ENCODE measurements at places on chromosomes 11 and 22. TPM values are rescaled to one million over a fixed set of nuclear protein-coding genes. Genes with fewer than 3 reads are reported as not detected.

DNA sequence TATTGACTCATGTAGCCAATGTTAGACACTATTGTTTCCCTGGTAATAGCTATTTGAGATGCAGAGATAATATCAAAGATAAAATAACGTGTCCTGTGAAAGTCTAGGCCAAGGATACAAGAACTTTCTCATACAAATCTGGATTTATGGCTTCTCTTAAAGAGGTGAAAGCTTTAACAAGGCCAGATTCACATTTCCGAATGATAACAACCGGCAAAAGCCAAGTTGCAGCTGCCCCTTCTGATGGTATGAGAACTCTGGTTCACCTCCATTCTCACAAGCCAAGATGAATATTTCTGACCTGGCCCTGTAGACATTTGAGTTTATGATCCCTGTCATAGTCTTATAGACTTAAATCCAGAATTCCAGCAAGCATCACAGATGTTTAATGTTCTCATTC is 230.4 kb upstream of the ZC3H12C start:
- no peak for DNase-seq

DNA sequence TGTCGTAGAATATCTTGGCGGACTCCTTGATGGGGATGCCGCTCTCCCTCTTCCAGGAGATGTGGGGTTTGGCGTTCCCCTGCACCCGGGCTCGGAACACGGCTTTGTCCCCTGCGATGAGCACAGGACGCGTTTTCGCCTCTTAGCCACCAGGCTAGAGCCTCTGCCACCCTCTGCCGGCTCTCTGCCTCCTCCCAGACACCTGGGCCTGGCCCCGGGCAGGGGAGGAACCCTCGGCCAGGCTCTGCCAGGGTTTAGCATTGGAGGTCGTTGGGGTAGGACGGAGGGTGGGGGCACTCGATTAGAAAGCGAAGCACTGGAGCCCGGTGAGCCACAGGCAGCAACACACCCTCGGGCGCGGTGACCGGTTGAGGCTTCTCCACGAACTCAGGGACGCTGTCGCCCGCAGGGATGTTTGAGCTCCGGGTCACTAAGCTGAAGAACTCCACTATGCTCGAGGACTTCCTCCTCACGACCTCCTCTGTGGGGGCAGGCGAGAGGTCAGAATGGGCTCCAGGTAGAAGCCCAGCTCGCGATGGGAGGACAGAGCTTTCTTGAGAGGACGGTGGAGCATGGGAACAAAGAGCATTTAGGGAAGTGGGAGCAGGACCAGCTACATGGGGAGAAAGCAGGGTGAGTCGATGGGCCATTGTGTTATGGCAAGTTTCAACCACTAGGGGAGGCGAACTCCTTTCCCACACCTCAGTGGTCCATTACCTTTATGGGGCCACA is 4.3 kb downstream of the IGSF22 start:
- DNase-seq: peak; percentile 60

DNA sequence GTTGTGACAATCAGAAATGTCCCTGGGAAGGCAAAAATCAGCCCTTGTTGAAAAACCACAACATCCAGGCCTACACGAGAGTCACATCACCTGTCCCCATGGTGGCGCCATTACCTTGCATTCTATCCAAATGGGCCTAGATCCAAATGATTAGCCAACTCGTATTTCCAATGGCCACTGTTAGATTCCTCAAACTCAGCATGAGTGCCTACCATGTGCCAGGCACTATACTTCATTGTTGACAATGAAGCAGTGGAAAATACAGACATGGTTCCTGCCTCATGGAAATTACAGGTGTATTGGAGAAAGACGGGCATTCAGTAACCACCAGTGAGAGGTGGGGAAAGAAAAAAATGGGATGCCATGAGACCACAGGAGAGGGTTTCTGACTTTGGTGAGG is 29.8 kb upstream of the CREB3L1 start:
- DNase-seq: peak; percentile 57

The PHOX2A gene
- not detected for total RNA-seq

DNA sequence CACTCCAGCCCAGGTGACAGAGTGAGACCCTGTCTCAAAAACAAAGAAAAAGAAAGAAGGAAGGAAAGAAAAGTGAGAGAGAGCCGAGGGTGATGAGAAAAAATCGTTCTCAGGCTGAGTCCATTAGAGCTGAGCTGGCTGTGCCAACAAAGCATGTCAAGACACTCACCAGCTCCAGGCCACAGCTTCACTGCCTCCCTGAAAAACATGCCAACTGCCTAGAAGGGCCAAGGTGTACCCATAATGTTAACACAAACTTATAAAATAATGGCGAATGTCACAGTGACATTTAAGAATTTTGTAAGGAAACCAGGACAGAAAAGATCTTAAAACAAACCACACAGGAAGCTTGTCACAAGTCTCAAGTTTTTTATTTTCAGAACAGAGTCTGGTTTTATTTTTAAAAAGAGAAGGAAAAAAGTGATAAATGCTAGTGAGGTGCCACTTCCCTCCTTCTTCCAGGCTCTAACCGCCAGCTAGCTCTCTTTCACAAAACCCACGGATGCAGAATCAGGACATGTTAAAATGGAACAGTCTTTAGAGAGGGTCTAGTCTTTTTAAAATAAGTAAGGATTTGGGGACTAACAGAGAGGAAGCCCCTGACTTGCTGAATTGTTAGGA is 5.1 kb downstream of the TMEM121B start:
- DNase-seq: no peak

DNA sequence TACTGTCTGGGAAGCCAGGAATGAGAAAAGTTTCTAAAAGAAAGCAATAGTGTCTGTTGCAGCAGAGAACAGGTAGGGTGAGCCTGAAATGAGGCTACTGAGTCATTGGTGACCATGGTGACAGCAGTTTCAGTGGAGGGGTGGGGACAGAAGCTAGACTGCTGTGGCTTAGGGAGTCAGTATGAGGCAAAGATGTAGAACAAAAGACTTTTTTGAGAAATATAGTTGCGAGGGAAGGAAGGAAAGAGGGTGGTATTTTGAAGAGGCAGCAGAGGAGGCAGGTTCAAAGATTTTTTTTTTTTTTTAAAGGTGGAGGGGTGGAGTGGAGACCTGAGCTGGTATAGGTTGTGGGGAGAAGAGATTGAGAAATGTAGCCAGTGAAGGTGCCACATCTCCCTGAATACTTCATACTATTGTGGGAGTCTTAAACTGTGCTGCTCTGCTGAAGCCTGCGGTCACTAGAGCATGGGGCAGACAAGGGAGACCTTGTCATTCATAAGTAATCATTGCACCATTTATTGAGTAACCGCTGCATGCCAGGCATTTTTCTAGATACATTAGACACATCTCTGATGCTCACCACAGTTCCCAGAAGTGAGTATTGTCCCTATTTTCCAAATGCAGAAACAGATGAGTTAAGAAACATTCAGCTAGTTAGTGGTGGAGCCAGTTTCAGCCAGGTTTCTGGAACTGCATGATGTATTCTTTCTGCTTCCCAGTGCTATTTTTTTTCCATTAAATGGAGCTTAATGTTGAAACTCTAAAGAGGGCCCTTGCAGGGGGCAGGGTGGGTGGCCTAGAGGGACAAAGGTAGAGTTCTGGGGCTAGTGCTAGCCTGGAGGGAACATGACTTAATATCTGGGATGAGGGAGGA is 49.9 kb downstream of the STIM1 start:
- peak; percentile 86 for DNase-seq

DNA sequence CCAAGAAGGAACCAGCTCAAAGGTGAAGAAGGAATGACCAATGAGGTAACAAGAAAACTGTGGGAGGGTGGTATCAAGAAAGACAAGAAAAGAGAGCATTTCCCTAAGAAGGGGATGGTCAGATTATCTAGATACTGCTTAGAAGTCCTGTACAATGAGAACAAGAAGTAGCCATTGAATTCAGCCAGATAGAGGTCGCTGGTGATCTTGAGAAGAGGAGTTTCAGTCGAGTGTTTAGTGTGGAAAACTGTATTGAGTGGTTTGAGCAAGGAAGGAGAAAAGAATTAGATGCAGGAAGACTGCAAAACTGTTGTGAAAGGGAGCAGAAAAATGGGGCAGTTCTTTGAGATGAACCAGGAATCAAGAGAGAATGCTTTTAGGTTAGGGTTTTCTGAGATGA is 74.6 kb upstream of the FAT3 start:
- DNase-seq: no peak

GRCh38 chr11:116727990-116728389 is 44.8 kb downstream of the BUD13 start:
- no peak for DNase-seq

DNA sequence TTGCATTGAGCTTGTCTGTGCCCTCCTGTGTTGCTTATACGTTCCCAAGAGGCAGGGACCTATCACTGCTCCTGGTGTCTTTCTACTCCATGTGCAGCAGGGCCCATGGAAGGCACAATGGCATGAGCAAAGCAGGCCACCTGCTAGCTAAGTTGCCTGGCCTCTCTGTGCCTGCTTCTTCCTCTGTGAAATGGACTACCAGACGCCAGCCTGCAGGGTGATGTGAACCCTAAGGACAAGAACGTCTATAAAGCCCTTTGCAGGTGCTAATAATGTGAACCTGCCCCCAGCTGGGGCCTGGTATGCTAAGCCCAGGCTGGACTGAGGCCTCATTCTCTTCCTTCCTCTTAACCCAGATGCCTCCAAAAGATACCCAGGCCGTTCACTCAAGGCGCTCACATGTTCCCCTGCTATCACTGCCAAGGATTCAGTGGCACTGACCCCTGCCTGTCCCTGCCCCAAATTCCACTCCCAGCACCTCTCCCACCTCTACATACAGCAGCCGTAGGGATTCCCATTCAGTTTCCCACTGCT is 4.0 kb downstream of the GUCD1 start:
- DNase-seq: no peak

The MRPL40 gene
- total RNA-seq: 36.5 TPM

DNA sequence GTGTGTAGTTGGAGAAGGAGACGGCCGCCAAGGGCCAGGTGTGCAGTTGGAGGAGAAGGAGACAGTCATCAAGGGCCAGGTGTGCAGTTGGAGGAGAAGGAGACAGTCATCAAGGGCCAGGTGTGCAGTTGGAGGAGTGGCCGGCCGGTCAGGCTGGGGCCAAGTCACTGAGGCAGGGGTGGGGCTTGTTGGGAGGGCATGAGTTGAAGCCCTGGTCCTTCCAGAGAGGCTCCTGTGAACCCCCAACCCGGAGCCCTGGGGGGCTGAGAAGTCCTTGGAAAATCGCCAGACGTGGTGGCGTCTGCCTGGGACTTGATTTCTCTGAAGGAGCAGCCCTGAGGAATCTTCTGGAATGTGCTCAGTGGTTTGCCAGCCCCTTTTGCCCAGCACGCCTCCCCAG is 1320.5 kb downstream of the BRD1 start:
- DNase-seq: no peak

The BIK gene
- total RNA-seq: 4.5 TPM

The CARD10 gene
- not detected for total RNA-seq

DNA sequence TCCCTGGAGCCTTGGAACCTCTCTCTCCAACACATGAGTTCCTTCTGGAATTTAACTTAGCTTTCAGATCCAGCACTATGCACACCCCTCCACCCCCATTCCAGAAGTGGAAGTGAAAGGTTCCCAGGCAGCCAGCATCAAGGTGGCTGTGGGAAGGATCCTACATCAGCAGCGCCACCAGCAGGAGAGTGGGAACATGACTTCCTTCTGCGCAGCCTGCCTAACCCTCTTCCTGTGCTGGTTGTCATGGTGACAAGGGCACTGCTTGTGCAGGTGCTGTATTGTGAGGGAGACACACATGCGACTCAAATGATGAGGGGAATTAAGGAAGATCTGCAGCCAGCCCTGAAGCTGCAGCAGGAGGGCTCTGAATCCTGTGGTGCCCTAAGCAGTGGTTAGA is 904.5 kb upstream of the API5 start:
- DNase-seq: no peak

DNA sequence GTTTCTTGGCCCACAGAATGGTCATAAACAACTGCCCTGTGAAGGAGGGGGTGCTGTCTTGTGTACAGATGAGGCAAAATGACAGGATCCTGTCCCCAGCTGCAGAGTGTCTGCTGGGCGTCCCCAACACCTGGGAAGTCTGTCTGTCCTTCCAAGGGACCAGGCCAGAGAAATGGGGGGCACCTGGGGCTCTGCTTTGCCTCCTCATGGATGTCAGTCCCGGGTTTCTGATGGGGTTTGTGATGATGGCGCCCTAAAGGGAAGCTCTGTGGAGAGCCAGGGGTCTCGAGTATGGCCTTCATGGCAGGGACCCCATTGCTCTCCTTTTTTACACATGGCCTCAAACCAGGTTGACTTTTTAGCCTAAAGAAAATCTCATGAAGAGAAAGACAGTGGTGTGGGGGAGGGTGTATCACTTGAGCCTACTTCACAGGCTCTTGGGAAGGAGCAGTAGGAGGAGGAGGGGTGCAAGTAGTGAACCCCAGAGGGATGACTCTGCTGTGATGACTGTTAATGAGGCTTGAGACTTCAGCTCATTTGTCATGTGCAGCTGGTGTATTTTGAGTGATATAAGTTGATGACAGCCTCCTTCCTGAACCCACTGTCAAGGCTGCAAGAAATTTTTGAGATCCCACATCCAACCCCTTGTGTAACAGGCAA is 40.6 kb upstream of the TUB start:
- no peak for DNase-seq

GRCh38 chr22:33116841-33117547 is 58.8 kb upstream of the SYN3 start:
- no peak for DNase-seq

DNA sequence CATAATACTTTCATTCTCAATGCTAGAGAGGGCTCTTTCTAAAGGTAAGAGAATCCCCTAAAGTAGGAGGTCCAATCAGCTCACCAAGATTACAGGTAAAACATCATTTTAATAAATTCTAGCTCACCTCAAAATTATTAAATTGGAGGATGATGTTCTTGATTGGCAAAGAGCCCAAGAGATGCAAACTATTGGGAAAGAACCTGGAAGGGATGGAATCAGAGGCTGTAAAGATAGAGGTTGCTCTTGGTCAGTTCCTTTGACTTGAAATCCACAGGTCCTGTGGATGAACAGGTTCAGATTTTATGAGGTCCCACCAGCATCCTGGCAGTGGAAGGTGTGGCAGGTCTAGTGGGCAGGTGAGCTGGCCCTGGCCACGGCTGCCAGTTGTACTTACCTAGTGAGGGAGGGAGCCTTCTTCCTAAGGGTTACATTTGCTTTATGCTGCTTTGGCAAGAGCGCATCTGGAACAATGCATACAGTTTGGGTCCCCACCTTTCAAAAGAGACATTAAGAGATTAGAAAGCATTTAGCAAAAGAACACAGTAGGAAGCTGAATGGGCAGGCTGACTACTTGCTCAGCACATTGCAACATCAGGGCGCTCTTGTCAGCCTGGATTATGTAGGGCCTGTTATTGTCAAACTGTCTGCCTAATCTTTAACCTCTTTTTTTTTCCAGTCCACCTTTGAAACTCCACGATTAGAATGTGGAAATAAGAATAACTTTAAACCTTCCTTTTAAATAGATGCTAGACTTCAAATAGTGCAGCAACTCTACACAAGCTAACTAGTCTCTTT is 97.0 kb downstream of the RDX start:
- no peak for DNase-seq

DNA sequence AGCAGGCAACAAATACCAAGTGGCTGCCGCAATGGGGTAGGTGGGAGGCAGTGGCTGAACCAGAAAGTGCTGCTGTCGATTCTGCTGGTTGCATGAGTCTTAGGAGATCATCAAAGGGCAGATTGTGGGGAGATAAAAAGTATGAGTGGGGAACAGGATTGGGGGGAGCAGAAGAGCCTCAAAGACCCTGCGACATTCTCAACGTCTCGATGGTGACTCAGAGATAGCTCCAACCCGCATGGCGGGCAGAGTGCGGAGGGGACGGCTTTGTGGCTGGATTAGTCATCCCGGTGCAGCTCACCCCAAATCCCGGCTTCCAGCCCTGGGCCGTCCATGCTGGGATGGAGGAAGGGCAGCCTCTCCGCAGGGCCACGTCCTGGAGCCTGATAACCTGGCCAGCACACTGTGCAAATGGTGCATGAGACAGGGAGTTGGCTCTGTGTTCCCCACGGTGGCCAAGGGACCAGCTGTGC is 11.6 kb upstream of the RTN4R start:
- DNase-seq: no peak

The CXCR5 gene
- 28.0 TPM for total RNA-seq
